Suprapubic skin (tissue), 4 donors: ENCODE measurements at places on chromosomes 4 and X. TPM values are rescaled to one million over a fixed set of nuclear protein-coding genes. Genes with fewer than 3 reads are reported as not detected.

NDST3 gene
- not detected for total RNA-seq

AKAP14 gene
- total RNA-seq: not detected

WAS gene
- 2.4 TPM for total RNA-seq

SLC7A11 gene
- total RNA-seq: 0.59 TPM

RTL5 gene
- 2.4 TPM for total RNA-seq

FRG2 gene
- total RNA-seq: not detected

GRCh38 chr4:170009291-170009690, 16.9 kb downstream of the MFAP3L start:
- DNase-seq: no peak

DNA sequence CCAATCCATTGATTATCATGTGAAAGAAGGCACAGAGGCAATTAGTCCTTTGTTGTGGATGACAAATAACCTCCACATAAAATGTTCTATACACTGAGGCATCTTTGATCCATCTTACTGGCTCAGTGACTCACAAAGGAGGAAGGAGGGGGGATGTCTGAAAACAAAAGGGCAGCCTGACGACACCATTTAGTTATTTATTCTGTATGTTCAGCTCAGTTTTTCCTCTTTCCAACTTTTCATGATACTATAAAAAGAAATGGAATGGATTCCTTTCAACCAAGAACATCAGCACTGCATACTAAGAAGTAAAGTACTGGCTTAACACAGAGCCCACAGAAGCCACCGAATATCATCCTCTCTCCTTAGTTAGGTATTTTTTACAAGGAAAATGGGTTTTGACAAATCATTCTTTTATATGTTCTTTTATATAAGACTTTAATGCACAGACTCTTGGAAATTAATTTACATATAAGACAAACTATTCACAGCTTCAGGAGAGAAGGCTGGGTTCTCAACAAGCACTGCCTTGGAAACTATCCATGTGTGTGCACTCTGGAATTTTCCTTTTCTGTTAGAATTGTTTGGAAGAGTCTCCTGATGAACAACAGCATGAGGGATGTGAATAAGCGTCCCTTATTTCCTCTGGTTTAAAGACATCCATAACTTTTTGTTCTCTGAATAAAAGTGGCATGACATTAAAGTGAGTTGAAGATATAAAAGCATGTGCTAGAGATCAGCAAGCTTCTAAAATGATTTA, 135.6 kb downstream of the TSPAN5 start:
- DNase-seq: no peak

GRCh38 chr4:129327637-129328036, 231.7 kb downstream of the C4orf33 start:
- no peak for DNase-seq

DNA sequence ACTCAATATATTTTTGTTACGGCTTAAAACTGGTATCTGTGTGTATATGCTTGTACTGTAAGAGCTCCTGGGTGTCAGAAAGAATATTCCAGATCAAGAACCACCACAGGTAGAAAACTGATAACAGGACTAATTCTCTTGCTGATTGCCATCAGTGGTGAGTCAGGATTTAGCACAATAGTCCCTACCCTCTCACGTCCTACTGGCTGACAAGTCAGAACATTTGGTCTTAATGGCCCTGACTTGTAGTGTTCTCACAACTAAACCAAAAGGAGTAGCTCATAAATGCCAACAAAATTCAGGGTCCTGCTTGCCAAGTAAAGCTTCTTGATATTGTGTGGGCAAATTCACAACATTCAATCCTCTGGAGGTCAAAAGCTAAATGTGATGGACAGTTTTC, 105.2 kb upstream of the MAB21L2 start:
- DNase-seq: no peak

GRCh38 chrX:48648336-48648751, 35.3 kb upstream of the WAS start:
- no peak for DNase-seq
